Stimulated activated CD8-positive, alpha-beta memory T cell treated with anti-CD3 and anti-CD28 coated beads, Interleukin-15, amount 100 ng/mL, for 24 hours (primary cell): ENCODE measurements at places on chromosomes 2 and 18.

GRCh38 chr18:43350176-43350575, 72.9 kb upstream of the SYT4 start:
- DNase-seq = no peak

DNA sequence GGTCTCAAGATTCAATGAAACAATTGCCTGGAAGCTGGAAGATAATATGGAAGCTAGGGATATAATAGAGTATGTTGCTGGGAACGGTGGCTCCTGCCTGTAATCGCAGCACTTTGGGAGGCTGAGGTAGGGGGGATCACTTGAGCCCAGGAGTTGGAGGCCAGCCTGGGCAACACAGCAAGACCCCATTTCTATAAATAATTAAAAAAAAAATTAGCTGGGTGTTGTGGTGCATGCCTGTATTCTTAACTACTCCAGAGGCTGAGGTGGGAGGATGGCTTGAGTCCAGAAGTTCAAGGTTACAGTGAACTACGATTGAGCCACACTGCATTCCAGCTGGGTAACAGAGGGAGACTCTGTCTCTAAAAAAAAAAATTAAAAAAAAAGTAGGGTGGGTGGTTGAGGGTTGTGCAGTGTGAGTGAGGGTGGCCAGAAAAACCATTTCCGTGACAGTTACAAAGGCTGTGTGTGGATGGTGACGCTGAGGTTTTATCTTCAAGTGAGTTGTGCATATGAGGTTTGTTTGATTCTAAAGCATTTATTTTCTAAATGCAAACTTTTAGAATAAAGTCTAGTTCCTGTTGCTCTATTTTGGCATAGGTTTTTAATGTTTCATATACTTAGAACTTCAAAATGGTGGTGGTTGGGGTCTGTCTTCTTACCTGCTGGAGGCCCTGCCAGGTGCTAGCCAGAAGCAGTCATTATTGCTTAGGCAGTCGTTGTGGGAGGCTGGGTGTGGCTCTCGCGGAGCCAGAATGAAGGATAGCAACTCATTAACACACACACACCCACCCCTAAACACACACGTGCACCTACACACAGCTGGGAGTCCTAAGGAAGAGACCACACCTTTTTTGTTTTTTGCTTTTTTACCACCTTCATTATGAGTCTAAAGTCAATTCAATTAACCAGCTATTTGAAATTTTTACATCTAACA, 4.7 kb upstream of the IL1R2 start:
- no peak for DNase-seq

DNA sequence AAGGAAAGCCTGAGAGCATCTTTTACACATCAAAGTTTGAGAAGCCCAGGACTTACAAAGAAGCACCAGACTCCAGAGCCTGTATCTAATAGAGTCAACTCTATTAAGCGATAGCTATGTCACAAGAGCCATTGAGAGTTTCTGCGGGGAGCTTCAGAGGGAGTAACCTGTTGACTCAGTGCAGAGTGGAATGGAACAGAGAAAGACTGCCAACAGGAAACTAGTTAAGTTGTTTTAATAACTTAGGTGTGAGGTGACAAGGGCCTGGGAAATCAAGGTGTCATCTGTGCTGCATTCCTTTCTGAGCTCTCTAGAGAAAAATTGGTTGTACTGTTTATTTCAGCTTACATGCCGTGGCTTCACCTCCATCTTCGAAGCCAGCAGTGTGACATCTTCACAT, 513.8 kb upstream of the POU3F3 start:
- DNase-seq = no peak

- no peak for DNase-seq
These were observed 96.4 kb upstream of the NOL4 start for GRCh38 chr18:34321066-34321465.

GRCh38 chr2:196718419-196719109, 79.0 kb downstream of the CCDC150 start:
- no peak for DNase-seq

DNA sequence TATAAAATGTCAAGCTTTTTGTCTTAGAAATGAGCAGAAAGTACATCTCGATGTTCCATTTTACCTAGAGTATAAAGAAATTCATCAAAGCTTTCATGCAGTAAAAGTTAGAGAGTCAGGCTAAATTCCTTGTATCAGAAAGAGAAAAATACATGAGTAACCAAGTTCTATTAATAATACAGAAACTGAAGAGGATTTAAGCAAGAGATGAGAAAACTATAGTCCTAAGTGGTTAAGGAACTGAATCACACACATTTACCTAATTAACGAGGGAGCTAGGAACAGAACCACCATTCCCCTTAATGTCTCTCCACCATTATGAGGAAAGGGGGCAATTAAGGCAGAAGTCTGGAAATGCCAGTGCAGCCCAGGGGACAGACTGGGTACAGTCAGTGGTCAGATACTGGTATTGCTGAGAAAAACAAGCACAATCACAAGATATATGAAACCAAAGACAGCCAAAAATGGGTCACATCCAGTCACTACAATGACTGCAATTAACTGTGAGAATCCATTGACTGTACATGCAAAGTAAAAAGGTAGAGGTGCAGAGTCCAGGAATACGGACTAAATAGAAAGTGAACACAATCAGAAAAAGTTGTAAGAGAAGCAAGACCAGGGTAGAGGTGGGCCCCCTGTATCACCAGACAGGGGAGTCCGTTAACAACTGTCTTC, 23.9 kb downstream of the MAP4K3 start:
- DNase-seq = no peak

DNA sequence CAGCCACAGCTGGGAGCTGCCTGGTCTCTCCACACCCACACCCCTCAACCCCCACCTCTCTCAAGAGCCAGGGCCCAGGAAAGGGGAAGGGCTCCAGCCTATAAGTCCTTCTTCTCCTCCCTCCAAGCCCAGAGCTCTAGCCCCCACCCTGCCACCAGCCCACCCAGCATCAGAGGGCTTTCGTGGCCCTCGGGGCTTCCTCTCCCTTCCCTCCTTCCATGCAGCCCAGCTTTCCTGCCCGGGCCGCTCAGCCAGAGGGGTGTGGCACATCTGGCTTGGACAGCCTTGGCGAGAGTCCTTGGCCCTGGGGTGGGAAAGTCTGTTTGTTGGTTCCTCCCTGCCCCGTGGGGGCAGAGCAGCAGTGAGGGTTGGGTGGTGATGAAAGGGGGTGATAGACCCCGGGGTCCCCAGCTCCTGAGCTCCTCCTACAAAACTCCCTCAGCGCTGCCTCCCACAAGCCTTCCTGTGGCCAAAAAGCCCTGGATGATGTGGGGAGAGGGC, 7.0 kb downstream of the TNS1 start:
- no peak for DNase-seq
